ENCODE measurements at places on chromosomes 16 and 17.

GRCh38 chr16:53599548-53599947, 96.5 kb upstream of the AKTIP start:
- DNase-seq: no peak

DNA sequence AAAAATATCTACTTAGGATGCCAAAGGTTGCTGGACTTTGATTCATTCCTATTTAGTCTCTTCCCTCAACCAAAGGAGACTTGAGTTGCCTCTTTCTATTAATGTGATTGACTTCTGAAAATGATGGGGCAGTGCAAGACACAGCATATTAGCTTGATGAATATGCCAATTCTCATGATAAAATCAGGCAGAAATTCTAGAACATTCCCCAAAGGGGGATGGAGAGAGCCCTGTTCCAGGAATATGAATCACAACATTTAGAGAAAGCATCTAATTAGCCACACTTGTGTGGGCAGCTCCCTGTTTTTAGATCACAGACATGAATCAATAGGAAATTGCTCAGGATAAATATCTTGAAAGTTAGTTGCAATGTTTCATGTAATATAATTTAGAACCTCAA, 584.0 kb upstream of the CDH8 start:
- no peak for DNase-seq

- no peak for DNase-seq
Measured at GRCh38 chr17:51692917-51693316, 432.6 kb downstream of the UTP18 start.

DNA sequence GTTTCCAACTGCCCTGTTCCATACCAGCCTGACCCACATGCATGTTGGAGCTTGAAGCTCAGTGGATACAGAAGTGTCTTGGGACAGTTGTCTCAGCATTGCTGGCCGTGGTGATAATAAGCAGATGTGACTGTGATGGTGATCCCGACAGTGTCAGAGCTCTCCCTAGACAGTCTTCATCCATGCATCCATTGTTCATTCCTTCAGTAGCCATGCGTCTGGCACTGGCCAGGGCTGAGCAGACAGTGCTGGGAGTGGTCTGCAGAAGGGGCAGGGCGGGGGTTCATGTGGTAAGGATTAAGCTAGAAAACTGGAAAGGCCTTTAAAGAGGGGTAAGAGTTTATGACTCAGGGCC, 68.1 kb downstream of the GNAO1 start:
- no peak for DNase-seq

DNA sequence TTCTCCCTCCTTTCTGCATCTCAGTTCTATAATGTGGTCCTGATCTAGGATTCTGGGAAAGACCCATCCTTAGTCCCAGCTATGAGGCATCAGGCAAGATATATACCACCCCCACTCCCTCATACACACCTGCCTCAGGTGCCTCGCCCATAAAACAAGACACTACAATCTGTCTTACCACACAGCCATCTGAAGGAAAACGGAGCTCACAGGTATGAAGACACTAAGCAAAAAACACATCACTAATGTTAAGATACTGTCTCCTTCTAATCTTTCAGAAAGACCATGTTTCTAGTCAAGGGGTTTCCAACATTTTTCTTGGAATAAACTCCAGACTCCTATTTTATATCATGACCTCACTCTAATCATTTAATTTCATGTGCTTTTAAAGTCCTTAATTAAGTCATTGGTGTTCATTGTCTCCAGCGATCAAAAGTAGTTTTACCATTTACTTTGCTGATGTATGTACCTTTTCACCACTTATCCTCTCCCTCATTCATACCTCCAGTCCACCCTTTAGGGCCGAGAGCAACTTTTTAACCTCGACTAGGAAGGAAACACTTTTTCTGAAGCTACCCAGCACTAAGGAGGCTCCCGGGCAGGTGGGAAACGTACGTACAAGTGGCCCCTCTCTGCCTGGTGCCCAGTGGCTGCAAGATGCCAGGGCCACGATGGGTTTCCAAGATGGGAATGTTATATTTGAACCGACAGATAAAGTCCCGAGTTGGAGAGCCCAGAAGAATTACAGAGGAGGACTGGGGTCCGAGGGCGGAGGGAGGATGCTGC, 979 bp downstream of the MAP3K14 start:
- DNase-seq: no peak

- peak; percentile 19 for DNase-seq
Measured at GRCh38 chr17:17635126-17635525, 43.6 kb upstream of the PEMT start.

DNA sequence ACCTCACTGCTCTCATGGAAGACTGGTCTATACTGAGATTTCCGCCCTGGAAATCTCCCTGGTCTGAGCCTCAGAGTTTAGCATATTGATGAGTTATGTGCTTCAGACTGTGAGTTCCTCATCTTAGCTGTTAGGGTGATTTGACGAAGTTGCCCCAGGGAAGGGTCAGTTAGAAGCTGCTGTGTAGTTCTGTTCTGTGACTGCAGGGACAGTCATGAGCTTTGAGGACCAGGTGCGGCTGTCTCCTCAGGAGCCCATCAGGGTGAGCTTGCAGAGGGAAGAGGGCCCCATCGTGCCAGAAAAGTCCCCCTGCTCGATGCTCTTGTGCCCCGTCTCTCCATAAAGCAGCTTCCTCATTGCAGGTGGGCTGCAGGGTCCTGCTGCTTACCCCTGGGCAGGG, 28.3 kb upstream of the IL17C start:
- no peak for DNase-seq

- no peak for DNase-seq
Measured at GRCh38 chr16:12920739-12921138, 19.3 kb downstream of the SHISA9 start.

All from SK-MEL-5 (cell line).